ENCODE measurements at places on chromosomes 5 and 9.

DNA sequence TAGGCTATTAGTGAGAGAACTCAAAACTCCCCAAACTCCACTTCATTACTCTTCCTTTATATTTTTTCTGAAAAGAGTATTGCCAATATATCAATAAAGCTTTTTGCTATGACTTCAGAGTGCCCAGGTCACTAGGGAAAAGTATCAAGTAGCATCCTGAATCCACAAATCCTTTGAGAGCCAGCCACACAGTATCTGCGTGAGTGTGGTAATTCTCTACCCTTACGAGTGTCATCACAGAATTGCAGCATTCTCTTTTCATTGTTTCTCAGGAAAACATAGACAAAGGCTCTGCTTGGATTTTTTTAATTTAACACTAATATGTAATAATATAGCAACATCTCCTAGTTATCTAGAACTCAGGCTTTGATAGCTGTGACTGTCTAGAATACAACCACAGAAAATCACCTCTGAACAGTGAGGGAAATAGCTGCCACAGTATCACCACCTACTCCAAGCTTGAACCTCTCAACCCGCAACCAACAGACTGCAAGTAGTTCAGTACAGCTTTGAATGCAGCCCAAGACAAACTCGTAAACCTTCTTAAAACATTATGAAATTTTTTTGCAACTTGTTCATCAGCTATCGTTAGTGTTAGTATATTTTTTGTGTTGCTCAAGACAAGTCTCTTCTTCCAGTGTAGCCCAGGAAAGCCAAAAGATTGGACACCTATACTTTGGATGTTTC lies 79.3 kb upstream of the CCDC152 start:
- no peak for DNase-seq

- no peak for DNase-seq
Observed at GRCh38 chr9:77602852-77603251, 45.3 kb downstream of the GNA14 start.

DNA sequence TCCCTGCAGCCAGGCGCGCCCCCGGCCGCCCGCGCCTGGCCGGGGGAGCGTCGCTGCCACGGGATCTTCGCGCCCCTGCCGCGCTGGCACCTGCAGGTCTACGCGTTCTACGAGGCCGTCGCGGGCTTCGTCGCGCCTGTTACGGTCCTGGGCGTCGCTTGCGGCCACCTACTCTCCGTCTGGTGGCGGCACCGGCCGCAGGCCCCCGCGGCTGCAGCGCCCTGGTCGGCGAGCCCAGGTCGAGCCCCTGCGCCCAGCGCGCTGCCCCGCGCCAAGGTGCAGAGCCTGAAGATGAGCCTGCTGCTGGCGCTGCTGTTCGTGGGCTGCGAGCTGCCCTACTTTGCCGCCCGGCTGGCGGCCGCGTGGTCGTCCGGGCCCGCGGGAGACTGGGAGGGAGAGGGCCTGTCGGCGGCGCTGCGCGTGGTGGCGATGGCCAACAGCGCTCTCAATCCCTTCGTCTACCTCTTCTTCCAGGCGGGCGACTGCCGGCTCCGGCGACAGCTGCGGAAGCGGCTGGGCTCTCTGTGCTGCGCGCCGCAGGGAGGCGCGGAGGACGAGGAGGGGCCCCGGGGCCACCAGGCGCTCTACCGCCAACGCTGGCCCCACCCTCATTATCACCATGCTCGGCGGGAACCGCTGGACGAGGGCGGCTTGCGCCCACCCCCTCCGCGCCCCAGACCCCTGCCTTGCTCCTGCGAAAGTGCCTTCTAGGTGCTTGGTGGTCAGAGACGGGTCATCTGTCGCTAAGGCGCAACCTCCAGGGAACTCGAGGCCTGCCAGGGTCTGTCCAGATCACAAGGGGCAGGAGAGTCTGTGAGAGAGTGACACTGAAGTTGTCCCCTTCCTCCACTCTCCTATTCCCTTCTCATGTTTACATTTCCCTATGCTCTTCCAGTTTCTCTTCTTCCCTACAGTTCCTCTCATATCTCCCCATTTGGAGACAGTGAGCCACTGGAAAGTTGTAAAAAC lies 1.3 kb downstream of the GPR150 start:
- DNase-seq: no peak

DNA sequence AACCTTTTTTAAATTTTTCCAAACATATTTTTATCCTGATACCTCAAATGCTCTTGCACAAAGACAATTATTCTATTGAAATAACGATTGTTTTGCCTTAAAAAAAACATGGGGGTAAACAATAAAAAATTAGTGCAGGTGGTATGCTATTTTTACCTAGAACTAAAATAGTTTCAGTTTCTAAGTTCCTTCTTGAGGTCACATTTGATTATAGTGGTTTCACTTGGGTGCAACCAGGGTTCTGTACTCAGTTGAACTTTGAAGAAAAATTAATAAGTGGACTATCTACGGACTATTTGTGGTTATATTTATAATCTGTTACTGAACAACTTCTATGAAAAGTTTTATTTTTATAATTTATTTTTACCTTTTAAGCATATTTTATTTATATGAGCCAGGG lies 387.1 kb upstream of the IZUMO3 start:
- DNase-seq: no peak

GRCh38 chr5:135476615-135477581 lies 24.7 kb upstream of the TIFAB start:
- DNase-seq: no peak

DNA sequence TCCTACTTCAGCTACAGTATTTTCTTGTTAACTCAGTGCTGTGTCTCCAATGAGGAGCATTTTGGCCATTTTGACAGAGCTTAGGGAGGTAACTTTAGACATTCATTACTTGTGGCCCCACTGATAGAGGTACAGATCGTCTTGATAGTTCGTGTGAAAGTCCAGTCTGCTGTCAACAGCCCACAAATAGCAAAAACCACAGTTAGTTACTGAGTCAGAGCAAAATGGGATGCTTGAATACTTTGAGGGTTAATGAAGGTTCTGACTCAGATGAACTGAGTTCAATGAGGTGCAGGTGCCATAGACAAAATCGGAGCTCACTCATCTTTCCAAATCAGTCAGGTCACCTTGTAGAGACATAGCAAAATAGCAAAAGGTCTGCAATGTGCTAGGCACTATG lies 163.1 kb upstream of the TLE4 start:
- no peak for DNase-seq

DNA sequence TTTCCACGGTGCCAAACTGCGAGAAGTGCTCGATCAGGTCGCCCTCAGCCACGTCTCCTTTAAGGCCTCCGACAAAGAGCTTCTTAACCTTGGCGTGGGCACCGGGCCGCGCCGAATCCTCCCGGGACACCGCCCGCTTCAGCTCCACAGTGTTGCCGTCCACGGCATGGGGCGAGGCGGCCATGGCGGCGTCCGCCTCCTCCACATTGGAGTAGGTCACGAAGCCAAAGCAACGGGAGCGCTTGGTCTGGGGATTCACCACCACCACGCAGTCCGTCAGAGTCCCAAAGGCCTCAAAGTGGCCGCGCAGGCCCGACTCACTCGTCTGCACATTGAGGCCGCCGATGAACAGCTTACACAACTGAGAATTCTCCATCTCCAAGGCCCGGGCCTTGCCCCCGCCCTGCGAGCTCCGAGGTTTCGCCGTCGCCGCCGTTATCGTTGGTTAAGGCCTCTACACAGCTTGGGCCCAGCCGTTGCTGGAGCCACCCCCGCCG lies 424 bp downstream of the HNRNPA0 start:
- DNase-seq: no peak

- DNase-seq: no peak
Observed at GRCh38 chr9:72046630-72047456, 13.6 kb downstream of the C9orf57 start.

DNA sequence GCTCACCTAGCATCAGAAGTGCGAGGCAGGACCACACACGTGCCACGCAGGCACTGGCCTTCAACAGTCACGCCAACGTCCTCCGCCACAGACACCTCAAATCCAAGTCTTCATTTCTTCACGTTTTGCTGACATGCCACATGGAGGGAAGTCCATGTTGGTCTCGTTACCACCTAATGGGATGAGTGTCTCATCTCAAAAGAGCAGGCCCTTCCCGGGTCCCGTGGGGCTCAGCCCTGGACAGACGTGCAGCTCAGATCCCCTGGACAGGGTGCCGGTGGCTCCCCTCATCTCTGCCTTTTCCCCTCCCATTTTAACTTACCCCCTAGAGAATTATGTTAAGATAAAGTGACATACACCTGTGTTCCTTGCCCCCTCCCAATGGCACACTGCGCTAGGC lies 76.8 kb downstream of the MRPL36 start:
- no peak for DNase-seq

- DNase-seq: no peak
Observed at GRCh38 chr5:126433701-126434100, 10.5 kb downstream of the GRAMD2B start.

GRCh38 chr5:1380910-1381309 lies 36.0 kb upstream of the CLPTM1L start:
- no peak for DNase-seq

DNA sequence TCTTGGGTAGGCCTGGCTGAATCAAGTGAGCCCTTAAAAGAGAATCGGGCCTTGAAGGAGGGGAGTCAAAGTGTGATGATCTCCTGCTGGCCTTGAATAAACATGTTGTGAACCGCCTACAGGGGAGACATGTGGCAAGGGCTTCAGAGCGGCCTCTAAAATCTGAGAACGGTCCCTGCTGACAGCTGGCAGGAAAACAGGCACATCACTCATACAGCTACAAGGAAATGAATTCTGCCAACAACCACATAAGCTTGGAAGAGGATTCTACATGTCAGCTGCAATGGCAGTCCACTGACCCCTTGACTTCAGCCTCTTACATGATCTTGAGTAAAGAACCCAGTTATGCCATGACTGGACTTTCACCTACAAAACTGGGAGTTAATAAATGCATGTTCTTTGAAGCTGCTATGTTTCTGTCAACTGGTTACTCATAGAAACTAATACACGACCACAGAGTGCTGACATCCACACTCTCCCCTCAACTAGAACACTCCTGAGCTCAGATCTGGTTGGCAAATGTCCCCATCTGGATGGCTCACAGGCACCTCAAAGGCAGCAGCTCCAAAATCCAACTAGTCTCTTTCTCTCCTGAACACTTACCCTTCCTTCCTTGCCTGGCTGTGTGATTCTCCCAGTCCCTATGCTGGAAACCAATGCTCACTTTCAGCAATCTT lies 333.1 kb downstream of the ASTN2 start:
- no peak for DNase-seq

DNA sequence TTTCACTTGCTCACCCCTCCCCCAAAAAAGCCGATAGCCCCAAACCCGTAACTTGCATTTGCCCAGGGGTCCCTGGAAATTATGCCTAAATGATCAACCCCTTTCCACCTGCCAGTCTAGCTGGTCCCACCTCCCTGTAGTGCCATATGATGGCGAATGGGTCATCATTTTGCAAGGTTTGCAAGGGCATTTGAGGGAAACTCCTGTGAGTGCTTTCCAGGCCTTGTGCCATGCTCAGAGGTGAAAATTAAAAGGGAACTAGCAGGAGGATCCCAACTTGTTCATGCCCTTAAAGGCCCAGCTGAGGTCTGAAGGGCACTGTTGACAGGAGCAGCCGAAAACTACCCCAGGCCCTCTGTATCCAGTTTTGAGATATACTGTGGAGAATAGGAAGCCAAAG lies 192.9 kb downstream of the NR3C1 start:
- no peak for DNase-seq

GRCh38 chr9:86175223-86175622 lies 75.9 kb upstream of the GOLM1 start:
- DNase-seq: no peak

DNA sequence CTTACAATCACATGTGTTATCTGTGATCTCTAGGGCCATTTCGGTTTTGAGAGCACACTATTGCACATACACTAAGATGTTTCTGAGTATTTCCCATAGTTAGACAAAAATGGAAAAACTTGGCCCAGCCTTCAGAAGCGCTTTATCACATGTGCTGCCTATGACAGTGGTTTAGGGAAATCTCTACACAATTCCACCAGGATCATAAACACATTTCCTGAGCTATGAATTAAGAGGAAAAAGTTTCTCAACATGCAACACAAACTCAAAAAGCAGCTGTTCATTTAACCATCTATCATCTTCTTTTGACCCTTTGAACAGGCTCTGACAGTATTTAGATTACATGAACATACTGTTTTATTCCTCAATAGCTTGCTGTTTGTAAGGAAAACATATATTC lies 15.1 kb downstream of the FGF1 start:
- DNase-seq: no peak

DNA sequence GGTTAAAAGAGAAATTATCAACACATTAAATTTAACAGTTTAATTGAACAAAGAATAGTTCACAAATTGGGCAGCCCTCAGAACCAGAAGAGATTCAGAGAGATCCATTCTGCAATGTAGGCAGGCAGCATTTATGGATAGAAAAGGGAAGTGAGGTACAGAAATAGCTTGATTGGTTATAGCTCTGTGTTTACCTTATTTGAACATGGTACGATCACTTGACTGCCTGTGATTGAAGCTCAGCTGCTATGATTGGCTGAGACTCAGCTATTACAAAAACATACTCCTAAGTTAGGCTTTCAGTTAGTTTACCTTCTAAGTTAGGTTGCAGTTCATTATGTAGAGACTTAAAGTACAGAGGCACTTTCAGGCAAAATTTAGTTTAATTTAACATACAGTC lies 7.3 kb downstream of the CNTRL start:
- DNase-seq: no peak

DNA sequence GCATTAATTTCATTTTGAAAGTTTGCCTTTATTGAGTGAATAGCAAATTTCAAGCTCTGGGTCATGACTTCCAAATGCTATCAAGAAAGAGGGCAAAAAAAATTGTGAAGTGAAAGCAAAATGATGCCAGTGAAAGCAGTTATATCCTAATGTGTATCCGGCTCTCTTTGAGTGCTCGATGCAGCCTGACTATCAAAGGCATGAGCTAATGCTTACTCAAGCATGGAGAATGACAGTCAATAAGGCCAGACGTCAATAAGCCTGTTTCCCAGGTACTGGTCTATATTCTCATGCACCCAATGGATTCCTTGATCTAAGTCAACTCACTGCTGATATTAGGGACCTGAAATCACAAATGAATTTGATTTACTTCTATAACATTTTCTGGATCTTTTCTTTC lies 435.5 kb downstream of the CAAP1 start:
- no peak for DNase-seq

GRCh38 chr9:135494791-135495559 lies 5.5 kb upstream of the MRPS2 start:
- no peak for DNase-seq

- DNase-seq: no peak
Observed at GRCh38 chr5:114447084-114447773, 85.4 kb downstream of the KCNN2 start.

- DNase-seq: no peak
Observed at GRCh38 chr9:97406620-97407177, 5.2 kb upstream of the TDRD7 start.

GRCh38 chr9:82797534-82797933 lies 265.4 kb downstream of the RASEF start:
- DNase-seq: peak; percentile 62

DNA sequence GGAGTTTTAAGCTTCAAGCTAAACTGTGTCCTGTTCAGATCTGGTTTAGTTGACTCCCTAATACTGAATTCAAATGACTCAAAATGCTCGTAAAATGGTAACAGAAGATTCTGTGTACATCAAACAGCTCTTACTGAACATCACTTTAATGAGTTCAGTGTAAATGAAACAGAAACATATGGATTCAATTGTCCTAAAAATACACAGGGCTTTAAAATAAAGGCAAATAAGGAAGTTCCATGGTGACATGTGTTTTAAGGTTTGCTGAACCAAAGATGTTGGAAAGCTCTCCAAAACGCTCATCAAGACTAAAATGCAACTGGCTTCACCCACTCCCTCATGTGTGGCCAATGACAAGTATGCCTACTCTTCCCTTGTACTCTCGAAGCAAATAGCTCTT lies 340.0 kb upstream of the PIK3R1 start:
- no peak for DNase-seq
